ENCODE measurements at places on chromosomes 4 and X.

DNA sequence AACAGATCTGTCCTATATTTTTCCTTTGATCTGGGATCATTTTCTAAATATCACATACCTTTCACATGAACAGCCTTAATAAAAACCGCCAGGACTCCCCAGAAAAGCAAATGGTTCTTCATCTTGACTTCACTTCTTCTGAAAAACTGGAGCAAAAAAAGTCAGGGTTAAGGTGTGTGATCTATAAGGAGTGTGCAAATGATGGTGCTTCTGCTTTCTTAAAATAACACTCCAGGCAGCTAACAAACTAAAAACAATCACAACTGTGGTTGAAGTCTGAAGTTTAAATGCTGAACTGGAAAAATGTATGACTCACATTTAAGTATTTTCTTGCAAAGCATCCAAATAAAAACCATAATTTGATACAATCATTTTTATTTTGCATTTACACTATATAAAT is at the start of gene JCHAIN:
TSS of gene JCHAIN (minus strand) at position 140 of the 400 bp plus-strand sequence. CDS start at position 122, 18 bp downstream.
- no peak for DNase-seq

- no peak for DNase-seq
Observed at GRCh38 chrX:33171041-33171440, 40.3 kb downstream of the DMD start.

DNA sequence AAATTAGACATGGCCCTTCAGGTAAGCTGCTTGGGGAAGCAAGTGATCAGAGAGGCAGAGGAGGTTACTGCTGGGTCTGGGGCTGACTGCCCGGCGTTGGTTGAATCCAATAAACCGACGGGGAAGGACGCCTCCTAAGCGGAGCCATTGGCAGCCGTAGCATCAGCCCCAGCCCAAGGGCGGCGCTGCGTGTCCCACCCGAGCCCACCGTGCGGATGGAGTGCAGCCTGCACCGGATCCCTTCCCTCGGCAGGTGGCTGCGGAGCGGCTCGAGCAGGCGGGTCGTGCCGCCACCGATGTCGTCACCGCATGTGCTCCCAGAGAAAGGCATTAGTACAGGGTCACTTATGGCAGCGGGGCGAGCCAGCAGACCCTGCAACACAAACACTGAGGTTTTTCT is 82.1 kb downstream of the ALPK1 start:
- no peak for DNase-seq

DNA sequence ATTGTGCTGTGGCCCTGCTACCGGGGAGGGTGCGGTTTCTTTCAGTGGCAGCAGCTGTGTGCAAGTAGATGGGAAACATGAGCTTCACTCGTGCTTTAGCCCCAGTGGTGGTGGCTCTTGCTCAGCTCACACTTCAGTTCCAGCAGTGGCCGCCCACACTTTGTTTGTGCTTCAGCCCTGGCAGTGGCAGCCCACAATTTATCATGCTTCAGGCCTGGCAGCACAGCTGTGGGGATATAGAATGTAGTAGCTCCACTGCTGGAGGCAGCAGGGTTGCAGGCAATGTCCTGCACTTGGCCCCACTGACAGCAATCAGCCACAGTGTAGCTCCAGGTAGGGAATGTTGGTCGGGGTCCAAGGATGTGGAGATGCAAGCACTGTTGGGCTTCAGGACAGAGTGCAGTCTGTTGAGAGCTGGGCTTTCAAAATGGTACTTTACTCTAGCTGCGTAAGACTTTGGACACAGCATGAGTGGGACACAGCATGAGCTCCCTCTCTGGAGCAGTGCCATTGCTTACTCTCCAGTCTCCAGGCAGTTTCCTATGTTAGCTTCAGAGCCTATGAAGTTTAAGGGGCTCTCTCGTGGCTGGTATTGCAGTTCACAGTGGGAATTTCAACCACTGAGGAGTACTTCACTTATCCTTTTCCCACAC is 413.1 kb downstream of the PDGFC start:
- DNase-seq, result no peak

- DNase-seq, result peak; percentile 97
Observed at GRCh38 chr4:6709230-6710114, at the start of gene MRFAP1L1. Gene MRFAP1L1, minus strand, starts transcription at chr4:6709865. Its CDS starts 236 bp downstream, at chr4:6709629.

GRCh38 chr4:104896660-104897645 is 249.7 kb upstream of the TET2 start:
- DNase-seq, result no peak

DNA sequence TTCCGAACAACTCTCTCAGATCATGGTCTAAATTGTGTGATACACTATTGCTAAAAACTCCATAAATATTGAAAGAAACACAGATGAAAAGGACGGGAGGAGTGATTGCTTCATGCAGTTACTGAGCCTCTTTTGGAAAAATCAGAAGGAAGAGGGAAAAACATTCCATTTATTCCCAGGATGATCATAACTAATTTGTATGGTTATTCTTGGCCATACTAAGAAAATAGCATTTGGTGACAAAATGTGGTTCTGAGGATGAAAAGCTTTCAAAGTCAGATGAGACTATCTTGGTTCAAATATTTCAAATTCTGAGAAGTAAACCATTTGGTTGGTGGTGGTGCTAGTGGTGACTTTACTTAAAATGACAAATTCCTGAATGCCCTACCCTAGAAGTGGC is 305.4 kb upstream of the LDB2 start:
- DNase-seq, result no peak

GRCh38 chr4:48015678-48016077 is 803 bp downstream of the CNGA1 start:
- DNase-seq, result no peak

GRCh38 chr4:119300101-119300978 is 21.6 kb downstream of the FABP2 start:
- DNase-seq, result peak; percentile 91

DNA sequence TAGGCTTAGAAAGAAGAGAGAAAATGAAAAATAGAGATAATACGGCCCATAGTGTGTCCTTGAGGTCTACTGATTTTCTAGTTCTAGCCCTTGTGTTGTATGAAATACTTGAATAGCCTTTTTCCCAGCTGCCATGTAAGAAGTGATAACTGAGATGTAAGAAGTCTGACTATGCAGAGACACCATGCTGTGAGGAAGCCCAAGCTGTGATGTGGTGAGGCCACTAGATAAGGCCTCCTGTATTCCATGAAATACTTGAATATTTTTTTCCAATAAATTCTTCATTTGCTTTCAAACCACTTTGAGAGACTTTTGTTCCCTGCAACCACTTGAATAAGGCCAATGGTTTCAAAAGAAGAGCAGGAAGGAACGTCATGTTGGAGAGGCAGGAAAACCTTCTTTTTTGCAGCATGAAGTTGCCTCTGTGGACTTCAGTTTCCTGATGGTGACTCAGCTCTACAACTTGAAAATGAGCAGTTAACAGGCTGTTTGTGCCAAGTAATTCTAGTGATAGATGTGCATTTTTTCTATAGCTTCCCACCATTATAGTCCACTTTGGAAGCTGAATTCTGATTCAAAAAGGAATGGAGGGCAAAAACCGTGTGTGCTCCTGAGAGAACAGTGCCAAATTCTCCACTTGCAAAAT is 25.5 kb upstream of the FAM9C start:
- DNase-seq, result no peak

- DNase-seq, result no peak
Observed at GRCh38 chr4:181443021-181443420, 800.2 kb upstream of the TENM3 start.

GRCh38 chrX:155873188-155873587 is 8.0 kb upstream of the VAMP7 start:
- no peak for DNase-seq

- DNase-seq, result no peak
Observed at GRCh38 chr4:69098470-69098869, 2.2 kb downstream of the UGT2B7 start.

GRCh38 chr4:104032896-104033295 is 313.1 kb upstream of the TACR3 start:
- no peak for DNase-seq

DNA sequence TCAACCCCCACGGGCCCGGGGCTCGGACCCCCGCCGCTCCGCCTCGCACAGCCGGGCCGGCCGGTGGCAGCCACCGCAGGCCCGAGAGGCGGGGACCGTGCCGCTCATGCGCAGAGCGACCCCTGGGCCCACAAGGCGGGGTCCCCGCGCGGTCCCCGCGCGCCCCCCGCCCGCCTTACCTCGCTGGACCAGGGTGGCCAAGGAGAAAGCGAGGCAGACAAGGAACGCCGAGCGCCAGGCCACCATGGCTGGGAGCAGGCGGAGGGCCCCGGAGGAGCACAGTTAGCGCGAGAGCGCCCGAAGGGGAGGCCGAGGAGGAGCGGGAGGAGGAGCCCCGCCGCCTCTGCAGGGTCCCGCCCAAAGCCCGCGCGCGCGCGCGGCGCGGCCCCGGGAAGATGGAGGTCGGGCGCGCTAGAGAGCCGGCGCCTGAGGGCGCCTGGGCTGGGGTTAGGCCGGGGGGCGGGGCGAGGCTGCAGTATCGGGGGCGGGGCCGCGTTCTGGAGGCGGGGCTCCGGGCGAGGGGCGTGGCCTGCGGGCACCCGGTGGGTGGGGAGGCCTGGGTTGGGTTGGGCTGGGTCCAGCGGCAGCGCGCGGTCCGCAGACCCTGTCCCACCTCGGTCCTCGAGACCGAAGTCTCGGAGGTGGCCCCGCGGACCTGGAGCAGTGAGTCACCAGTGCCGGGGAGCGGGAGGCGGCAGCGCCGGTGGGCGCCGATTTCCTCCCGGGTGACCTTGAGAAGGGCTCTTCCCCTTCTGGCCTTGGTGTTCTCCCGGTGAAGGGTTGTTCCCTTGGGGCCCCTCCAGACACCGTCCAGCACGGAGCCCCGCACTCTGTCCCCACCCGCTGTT is at the start of gene CD99L2:
TSS of gene CD99L2 (minus strand) at position 326 of the 848 bp plus-strand sequence. CDS start at position 246, 80 bp downstream.
- DNase-seq, result peak; percentile 85

DNA sequence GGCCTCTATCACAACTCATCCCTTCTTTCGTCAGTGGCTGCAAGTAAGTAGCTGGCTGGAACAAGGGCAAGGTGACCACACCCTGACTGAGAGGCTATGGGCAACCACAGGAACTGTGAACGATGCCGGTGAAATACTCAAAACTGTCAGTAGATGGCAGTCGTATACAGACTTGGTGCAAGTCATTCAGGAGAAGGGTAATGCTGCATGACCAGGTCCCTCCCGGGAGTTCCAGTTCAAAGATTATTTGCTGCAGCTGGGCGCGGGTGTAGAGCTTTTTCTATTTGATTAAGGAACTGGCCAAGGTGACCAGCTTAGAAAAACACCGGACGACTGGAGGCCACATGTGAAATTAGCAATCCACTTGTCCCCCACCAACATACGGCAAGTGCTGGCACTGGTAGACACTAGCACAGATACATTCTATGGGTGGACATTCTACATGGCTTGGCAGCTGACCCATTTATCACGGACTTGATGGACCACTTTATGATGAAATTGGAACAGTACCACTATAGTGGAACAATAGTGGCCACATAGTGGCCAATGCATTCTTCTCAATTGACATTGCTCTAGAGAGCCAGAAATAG is 726.6 kb downstream of the TRAM1L1 start:
- no peak for DNase-seq

- no peak for DNase-seq
Observed at GRCh38 chrX:12239356-12240082, 101.2 kb downstream of the FRMPD4 start.

GRCh38 chr4:108107729-108108382 is 60.9 kb downstream of the LEF1 start:
- DNase-seq, result peak; percentile 63

GRCh38 chr4:123361195-123361861 is 35.3 kb upstream of the SPRY1 start:
- no peak for DNase-seq

GRCh38 chr4:158016511-158016910 is 156.3 kb downstream of the GASK1B start:
- no peak for DNase-seq

DNA sequence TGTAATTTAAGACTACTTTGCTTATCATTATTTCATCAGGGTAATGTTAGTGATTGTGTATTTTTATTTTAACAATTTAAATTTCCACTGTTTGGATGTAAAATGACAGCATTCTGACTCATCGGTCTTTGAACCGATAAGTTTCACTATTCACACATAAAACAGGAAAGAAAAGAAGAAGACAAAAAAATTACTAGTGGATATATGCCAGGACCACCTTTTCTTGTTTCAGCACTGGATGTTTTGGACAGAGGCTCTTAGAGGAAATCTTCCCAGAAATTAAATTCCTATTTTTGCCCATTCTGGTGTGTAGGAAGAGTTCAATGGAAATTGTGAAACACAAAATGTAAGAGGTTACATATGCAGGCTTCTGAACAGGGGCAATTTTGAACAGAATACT is 57.4 kb downstream of the VEGFC start:
- DNase-seq, result no peak

DNA sequence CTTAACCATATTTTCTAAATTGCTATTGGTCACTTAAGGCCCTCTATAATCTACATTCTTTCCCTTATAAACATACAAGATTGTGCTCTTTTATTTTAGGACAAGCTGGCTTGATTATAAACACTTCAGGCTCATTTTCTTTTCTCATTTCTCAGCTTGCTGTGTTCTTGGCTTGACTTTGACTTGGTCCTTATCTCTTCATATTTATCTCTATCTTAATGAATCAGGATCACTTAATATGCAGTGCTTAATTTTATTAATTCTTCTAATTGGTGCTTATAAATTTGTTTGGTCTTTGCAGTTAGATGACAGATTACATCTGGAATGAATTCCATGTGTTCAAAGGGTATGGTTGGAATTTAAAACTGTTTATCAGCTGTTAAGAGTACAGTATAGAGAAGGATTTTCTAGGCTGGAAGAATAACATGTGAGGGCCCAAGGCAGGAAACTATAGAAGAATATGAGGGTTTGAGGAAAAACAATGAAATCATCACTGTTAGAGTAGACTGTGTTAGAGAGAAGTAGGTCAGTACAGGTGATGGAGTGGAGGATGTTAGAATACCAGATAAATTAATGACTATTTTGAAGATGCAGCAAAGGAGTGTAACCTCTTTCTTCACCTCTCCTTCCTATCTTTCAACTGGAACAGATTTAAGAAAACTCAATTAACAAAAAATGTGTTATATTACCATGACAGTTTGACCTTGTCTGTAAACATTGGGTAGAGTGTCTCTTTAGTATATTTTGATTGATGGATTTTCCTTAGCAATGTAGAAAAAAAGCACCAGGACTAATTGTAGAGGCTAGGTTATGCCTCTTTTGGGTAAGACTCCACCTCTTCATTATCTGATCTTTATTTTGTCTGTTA is 169.6 kb downstream of the RAPGEF2 start:
- no peak for DNase-seq

GRCh38 chrX:48694776-48695533 is 1.6 kb upstream of the SUV39H1 start:
- no peak for DNase-seq

GRCh38 chrX:72027914-72028307 is 103.8 kb downstream of the RTL5 start:
- no peak for DNase-seq

DNA sequence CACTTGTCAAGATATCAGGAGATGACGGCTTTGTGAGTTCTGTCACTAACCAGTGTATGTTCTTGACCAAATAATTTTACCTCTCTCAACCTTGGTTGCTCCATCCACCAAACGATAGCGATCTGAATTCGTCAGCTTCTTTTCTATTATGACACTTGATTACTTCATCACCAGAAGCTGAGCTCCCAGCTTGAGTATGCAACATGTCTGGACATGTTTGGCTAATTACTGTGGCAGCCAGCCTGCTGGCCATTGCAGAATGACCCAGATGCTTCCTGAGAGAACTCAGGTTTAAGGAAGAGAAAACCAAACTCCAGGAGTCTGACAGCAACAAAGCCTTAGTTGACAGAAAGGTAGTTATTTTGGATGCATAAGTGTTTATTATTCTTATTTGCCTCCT is 46.4 kb upstream of the PARM1 start:
- DNase-seq, result no peak

- DNase-seq, result no peak
Observed at GRCh38 chr4:123093236-123093635, 170.8 kb upstream of the NUDT6 start.

Measured in CD4-positive, alpha-beta memory T cell (primary cell).